ENCODE measurements at places on chromosomes 6 and 20.
A peak's percentile ranks its signal among the peaks of the same experiment; 100 is the strongest.

- peak; percentile 14 for DNase-seq
- no peaks in the 10 kb centered on the region for H3K36me3 ChIP-seq
- no peak overlapping the region for H3K27ac ChIP-seq
- no peak overlapping the region for H3K4me3 ChIP-seq
Measured at GRCh38 chr6:35980991-35981645, 43.3 kb downstream of the SLC26A8 start.

DNA sequence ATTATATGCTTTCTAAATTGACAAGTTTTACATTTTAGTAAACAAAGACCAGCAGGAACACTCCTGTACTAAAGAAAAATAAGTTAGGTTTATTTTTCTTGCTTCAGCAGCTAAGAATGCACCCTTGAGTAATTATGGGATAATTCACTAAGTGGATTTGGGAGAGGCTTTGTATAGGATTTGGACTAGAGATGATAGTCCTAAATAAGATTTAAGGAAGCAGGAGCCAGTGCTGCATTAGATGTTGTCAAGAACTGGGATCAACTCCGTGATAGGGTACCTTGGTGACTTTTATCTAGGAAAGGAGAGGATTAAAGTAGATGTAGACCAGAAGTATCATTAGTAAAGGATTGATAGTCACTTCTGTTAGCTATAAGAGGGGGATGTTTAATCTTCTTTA is 4.1 kb upstream of the C6orf141 start:
- DNase-seq = no peak
- no peak overlapping the region for H3K27ac ChIP-seq
- H3K4me1 ChIP-seq = peaks cover 8% of the 10 kb centered on the region
- no peaks in the 10 kb centered on the region for H3K27me3 ChIP-seq
- H3K36me3 ChIP-seq = no peaks in the 10 kb centered on the region
- no peak overlapping the region for H3K4me3 ChIP-seq

- H3K4me1 ChIP-seq = peaks cover 18% of the 10 kb centered on the region
- peak overlapping the region; percentile 93 for H3K27ac ChIP-seq
- no peaks in the 10 kb centered on the region for H3K27me3 ChIP-seq
- peak; percentile 58 for DNase-seq
Measured at GRCh38 chr20:25623225-25623735, 534 bp downstream of the NANP start.

DNA sequence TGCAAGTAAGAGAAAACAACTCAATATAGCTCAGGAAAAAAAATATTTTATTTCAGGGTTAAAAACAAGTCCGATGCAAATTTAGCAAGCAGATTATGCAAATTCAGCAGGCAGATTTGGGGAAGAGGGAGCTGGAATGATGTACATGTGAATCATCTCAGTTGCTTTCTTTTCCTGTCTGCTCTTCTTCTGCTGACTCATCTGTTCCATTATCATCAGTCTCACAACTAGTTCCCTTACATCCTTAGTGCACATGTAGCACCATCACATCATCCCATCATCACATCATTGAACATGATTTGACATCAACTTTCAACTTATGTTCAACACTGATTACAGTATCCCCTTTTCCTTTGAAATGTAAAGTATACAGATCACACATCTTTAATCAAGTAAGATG is 11.5 kb upstream of the DEFB113 start:
- DNase-seq = no peak
- H3K27me3 ChIP-seq = no peaks in the 10 kb centered on the region
- no peaks in the 10 kb centered on the region for H3K4me1 ChIP-seq
- H3K36me3 ChIP-seq = no peaks in the 10 kb centered on the region
- no peak overlapping the region for H3K27ac ChIP-seq
- H3K4me3 ChIP-seq = no peak overlapping the region

DNA sequence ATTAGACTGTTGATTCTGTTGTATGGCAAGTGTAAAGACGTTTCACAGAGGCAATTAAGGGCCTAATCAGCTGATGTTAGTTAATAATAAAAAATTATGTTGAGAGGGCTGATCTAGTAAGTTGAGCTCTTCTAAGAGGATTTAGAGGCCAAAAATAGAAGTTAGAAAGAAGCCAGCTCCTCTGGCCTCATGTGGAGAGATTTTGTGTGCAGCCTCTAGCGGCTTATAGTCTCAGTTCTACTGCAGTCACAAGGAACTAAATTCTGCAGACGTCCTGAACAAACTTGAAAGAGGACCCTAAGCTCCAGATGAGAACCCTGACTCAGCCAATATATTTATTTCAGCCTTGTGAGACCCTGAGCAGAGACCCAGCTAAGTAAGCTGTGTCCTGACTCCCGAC is 498.6 kb downstream of the BTBD3 start:
- DNase-seq = no peak
- no peaks in the 10 kb centered on the region for H3K27me3 ChIP-seq
- H3K36me3 ChIP-seq = no peaks in the 10 kb centered on the region
- H3K4me3 ChIP-seq = no peak overlapping the region

GRCh38 chr6:134092449-134092848 is 40.0 kb upstream of the SLC2A12 start:
- no peaks in the 10 kb centered on the region for H3K36me3 ChIP-seq
- no peaks in the 10 kb centered on the region for H3K27me3 ChIP-seq
- no peaks in the 10 kb centered on the region for H3K4me1 ChIP-seq
- no peak overlapping the region for H3K27ac ChIP-seq

DNA sequence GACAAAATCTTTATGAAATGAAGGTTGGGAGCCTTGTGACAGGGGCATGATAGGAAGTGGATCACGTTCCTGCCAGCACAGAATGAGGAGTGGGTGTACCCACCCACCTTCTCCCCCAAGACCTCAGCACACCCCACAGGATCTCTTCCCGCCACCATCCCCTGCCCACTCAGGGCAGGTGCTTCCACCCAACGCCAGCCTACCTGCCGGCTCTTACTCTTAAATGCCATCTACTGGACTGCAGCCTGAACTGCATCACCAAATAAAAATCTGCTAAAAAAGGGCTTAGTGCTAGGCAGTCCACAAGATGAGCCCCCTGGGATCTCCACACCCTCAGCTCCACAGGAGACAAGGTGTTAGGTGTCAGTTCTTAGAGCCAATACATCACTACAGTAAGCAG is 20.6 kb downstream of the DTNBP1 start:
- no peak for DNase-seq
- no peaks in the 10 kb centered on the region for H3K36me3 ChIP-seq
- H3K4me3 ChIP-seq = no peak overlapping the region
- no peak overlapping the region for H3K27ac ChIP-seq
- H3K27me3 ChIP-seq = no peaks in the 10 kb centered on the region

Measured in thyroid gland (tissue), 4 donors.